ENCODE measurements at places on chromosomes 6 and 20.

DNA sequence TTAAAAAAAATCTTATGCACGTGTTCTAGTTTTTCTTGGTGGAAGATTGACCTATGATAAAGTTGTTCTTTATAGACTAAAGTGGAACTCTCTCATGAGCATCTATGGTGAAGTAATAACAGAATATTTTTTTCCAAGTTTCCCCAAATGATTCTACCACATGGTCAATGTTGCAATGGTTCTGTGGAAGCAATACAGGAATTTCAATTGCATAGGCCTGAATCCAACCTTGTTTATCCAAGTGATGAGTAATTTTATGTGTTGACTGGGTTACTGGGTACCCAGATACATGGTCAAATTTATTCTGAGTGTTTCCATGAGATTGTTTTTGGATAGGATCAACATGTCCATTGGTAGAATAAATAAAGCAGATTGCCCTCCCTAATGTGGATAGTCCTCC, 581.5 kb downstream of the MMUT start:
- no peak for DNase-seq

DNA sequence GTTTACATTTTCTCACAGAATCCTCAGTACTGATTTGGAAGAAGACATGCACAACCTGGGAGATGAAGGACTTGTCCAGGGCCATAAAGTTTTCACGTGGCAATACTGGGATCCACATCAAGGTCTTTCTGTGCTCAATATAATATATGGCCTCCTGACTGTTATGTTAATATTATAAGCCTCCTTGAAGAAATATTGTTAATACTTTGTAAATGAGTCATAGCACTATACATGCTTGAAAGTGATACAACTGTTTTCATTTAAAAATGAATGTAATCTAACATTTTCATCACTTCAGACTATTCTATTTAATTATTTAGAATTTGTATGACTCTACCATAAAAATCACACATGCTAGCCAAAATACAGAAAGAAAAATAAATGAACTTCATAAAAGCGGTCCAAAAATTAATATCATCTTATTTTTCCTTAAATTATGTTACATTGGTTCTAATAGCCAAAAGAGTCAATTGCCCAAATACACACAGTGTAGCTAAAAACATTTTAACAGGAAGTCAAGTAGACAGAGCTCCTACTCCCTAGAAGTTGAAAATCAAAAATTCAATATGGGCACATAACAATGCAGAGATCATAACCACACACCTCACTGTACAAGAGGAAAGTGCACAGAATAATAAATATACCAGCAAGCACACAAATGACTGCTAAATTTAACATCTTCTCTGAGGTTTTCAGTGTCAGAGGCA, 188.0 kb upstream of the HDDC2 start:
- DNase-seq = no peak

DNA sequence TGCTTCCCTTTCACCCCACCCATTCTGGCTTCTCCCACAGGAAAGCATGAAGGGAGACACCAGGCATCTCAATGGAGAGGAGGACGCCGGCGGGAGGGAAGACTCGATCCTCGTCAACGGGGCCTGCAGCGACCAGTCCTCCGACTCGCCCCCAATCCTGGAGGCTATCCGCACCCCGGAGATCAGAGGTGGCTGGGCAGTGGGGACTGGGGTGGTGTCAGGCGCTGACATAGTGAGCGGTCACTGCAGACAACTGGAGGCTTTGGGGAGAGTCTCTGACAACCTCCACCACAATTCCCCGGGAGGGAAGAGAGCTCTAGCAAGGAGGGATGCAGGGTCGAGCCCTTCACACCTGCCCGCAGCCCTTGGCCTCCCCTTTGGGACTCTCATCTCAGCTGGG, 18.1 kb downstream of the DNMT3B start:
- DNase-seq = no peak

DNA sequence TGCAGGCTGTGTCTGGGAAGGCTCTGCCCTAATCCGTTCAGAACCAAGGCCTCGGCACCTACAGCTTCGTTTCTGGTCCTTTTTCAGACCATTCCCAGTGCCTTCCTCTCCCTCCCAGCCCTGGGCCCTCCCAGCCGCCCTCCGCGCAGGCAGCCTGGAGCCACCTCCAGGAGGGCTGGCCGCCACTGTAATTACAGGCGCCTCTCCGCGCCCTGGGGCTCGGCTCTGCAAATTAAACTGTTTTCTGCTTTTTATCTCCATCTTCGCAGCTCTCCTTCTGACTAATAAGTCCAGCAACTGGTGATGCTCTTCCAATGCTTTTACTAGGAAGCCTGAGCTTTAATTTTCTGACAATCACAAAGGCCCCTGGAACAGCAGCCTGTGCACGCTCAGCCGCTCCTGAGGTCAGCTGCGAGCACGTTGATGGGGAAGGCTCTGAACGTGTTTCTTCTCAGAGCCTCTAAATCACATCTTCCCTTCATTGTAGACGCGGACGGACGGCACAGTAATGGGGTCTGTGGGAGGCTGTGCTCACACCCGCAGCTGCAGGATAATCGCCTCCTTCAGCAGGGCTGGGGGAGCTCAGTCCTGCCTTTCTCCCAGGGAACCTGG, 194.6 kb downstream of the DLL1 start:
- DNase-seq = no peak

- no peak for DNase-seq
Measured at GRCh38 chr6:167549213-167549612, 224.3 kb downstream of the TTLL2 start.

DNA sequence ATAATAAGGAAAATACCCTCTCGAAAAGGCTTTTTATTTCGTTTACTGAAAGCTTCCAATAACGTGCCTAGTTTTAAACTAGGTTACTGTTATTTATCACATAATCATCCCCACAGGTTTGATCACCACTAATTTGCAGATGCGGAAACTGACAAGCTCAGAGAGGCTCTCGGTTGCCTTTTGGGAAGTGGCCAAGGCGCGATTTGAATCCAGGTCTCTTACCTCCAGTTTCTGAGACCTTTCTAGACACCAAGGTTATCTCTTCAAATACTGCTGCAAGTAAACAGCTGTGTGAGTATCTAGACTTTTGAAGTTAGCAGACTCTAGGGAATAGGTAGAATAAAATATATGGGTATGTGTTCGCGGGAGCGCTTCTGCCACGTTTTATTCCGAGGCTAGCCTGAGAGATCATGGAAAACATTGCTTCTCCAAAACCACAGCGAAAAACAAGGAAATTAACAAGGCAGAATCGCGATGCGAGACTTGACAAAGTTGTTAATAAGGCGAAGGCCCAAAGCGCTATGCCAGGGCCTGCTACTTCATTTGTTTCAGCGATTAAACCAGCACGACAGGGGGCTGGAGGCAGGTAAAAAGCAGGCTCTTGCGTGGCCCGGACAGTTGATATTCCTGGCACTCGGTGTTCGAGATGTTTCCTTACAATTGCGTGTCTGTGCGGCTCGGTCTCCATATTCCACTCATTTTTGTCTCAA, 1.8 kb upstream of the JARID2 start:
- no peak for DNase-seq

DNA sequence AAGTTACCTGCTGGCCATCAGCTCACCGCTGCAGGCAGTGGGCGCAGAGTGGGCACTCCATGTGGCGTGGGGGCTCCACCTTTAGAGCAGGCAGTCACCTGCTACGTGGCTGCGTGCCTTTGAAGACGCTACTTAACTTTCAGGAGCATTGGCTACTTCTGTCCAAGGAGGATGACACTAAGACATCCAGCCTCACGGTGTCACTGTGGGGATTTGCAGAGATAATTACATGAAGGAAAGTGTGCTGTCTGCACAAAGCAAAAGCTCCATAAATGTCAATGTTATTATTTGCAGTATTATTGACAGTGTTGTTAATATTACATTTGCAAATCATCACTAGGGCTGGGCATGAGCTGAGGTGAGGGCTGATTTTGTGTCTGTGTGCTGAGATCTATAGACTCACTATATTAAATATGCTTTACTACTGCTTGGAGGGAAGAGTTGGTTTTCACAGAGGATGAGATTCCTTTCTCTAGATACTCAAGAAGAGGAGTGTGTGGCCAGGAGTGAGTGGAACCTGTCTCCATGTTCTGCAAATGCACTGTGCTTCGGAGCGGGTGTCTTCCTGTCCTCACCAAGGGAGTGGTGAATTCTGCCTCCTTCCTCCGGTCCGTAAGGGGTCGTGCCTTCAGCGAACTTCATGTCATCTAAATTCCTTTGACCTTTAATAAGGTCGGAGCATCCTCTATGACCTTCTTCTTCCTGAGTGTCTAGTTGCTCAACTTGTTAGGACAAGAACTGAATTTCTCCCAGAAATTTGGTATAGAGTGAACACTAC, 165.8 kb upstream of the SYNDIG1 start:
- DNase-seq = no peak

DNA sequence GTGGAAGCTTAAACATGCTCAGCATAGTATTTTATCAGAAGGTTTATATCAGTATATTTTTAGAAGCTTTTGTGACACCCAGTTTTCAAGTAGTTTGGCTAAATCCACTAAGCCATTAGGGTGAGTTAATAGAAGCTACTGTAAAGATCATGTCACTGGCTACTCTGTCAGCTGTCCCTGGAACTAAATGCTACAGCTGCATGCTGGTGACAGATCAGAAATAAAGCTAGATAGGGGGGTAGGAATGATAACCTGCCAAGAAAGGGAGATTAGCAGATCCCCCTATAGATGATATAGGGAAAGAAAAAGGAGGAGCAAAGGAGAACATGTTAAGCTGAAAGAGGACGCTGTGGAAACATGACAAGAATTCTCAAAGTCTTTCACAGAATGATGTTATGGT, 363.2 kb downstream of the QKI start:
- no peak for DNase-seq

- no peak for DNase-seq
Measured at GRCh38 chr20:25300496-25301170, 52.7 kb downstream of the PYGB start.
